ENCODE measurements at places on chromosomes 6 and 20. TPM values are rescaled to one million over a fixed set of nuclear protein-coding genes. Genes with fewer than 3 reads are reported as not detected.

- DNase-seq: no peak
Measured at GRCh38 chr6:155185544-155185943, 78.3 kb upstream of the CLDN20 start.

DNA sequence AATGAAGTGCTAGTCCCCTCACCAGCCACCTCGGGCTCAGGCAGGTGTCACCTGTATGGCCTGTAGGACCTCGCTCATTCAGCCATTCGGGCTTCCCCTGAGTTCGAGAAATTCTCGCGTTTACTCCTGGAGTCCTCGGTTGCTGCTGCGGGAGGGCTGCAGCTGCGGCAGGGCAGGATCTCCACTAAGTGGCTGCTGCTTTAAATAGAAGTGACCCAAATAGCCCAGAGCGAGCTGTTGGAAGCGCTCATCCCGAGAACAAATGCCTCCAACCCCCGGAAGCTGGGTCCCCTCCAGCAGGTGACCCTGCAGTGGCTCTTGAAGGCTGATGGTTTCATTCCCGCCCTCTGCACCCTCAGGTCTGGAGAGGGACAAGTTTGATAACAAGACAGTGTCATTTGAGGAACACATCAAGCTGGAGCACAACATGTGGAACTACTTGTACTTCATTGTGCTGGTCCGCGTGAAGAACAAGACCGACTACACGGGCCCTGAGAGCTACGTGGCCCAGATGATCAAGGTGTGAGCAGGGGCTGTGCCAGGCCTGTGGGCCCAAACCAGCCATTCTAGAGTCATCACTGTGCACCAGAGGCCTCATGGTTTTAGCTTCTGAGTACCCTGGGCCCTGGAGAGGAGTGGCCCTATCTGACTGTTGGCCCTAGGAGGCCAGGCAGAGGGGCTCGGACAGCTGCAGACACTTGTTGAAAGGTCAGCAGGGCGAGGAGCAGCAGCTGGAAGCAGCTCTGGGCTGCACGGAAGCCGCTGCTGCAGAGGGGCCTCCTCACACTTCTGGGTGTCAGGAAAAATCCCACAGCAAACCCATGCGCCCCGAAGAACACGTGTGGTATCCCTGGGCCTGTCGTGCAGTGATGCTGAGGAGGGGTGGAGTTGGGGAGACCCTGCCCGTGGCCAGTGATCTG, 18.1 kb downstream of the UQCC2 start:
- DNase-seq: no peak

DNA sequence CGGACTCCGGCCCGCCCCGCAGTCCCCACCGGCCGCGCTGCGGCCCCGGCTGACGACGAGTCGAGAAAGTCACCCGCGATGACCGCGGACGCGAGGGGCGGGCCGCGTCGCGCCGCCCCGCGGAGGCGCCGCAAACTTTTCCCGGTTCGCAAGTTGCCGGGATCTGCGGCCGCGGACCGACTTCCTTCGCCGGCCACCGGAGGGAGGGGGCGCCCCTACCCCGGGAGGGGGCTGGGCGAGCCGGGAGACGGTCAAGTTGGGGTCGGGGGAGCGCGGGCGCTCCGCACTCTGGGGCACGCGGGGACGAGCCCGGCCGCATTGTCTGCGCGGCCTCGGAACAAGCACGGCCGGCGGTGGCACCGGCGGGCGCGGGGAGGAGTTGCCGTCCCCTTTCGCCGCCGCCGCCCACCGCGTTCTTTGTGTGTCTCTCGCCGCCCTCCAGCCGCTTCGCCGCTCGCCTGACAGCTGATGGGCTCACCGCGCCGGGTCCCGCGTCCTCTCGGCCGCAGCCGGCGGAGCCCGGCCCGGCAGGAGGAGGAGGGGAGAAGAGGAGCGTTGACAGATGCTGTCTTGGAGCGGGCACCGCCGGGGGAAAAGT, 131.6 kb downstream of the OGFRL1 start:
- DNase-seq: no peak

LBP gene
- total RNA-seq: 0.15 TPM

- DNase-seq: no peak
Measured at GRCh38 chr6:158631678-158632537, 12.6 kb downstream of the DYNLT1 start.

LY6G6C gene
- total RNA-seq: 0.23 TPM

ADGRF1 gene
- total RNA-seq: 0.95 TPM

All from Panc1 (cell line).